Activated T-helper 9 cell treated with anti-CD3 and anti-CD28 coated beads, Interleukin-2, amount 50 U/mL, for 16 hours (primary cell): ENCODE measurements at places on chromosomes 2 and 18.

- no peak for DNase-seq
These were observed 286.4 kb downstream of the CMPK2 start for GRCh38 chr2:6579281-6579680.

DNA sequence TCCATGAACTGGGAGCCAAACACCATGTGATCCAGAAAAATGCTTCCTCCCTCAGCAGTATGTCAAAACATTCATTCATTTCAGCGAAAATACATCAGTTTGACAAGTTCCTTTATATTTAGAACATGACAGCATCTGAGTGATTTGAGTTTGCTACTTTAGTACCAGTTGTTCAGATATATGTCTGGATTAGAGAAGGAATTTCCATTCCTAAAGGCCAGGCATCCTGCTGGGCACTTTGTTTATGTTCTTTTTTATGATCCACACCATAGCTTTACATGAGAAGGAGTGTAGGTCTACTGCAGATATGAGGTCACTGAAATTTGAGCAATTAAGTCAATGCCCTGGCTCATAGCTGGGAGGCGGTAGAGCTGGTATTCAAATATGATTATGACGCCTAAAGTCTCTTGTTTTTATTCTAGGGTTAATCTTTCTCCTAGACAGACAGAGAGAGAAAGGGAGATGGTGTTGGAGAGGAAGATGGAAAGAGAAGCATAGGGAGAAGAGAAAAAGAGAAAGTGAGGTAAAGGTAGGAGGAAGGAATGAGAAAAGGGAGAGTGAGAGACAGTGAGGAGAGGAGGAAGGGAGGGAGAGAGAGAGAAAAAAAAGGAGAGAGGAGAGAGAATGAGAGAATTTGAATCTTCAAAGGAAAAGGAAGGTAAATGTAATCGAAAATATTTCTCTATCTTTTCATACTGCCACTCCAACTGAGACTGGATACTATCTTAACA, 839.5 kb upstream of the FANCL start:
- no peak for DNase-seq

DNA sequence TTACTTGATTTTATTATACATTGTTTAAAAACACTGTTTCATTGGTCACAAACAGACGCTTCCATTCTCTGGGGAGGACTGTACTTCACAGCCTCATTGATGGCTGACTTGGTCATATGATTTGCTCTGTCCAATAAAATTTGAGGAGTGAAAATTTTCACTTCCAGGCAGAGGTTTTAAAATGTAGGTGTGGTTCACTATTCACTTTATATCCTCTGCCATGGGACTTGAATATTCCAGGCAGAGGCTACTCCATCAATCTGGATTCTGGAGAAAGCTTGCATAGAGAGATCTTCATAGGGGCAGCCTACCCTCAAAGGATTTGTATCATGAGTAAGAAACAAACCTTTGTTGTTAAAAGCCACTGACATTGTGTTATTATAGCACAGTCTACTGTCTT, 56.7 kb downstream of the LDAH start:
- no peak for DNase-seq

DNA sequence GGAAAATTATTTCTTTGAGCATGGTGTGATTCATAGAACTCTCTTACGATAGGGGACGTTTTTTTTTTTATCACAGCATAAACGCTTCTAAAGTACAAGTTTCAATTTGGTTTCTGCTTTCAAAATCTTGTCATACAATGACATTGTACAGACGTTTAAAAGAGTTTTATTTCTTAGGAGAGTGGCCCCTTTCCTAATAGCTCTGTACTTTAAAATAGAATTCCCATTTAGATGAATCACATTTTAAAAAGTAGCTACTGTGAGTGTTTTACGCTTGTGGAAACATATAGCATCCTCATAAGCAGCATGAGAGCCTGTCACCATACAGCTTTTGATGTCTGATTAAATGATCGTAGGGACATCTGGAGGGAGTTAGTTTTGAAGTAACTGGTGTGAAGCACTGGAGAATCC, 510.9 kb downstream of the PARD3B start:
- no peak for DNase-seq

DNA sequence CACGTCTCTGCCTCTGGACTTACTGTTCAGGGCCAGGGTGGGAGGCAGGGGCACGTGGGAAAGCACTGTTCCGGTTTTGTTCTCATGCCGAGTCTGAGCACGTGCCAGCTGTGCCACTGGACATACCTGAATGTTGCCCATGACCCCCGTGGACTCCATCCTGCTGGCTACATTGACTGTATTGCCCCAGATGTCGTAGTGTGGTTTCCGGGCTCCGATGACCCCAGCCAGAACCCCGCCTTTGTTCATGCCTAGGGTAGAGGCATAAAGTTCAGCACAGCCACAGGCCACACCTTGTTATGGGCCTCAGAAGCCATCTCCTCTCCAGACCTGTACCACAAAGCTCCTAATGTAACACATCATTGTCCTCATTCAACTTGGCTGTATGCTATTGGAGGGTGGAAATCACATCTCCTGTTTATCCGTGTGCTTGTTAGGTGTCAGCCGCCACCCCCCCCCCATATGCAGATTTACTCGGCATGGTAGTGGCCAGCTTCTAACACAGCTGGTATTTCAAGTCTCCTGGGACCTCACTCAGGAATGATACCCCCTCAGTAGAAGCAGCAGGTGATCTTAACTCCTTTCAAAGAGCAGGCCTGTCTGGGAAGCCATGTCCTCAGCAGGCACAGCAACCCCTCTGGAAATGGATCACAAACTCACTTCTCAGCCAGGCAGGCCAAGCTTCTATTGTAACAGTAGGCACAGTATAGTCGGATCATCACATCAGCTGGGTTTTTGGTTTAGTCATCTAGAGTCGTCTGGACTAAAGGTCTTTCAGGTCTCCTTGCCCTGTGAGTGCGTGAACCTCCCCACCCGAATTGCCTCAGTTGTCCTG, 27.6 kb downstream of the CENPO start:
- DNase-seq, result no peak

GRCh38 chr2:33250417-33251029, 225.9 kb upstream of the RASGRP3 start:
- no peak for DNase-seq
